Stimulated activated CD8-positive, alpha-beta memory T cell treated with anti-CD3 and anti-CD28 coated beads, Interleukin-7, amount 100 ng/mL, for 1 hour (primary cell): ENCODE measurements at places on chromosomes 4 and X.

DNA sequence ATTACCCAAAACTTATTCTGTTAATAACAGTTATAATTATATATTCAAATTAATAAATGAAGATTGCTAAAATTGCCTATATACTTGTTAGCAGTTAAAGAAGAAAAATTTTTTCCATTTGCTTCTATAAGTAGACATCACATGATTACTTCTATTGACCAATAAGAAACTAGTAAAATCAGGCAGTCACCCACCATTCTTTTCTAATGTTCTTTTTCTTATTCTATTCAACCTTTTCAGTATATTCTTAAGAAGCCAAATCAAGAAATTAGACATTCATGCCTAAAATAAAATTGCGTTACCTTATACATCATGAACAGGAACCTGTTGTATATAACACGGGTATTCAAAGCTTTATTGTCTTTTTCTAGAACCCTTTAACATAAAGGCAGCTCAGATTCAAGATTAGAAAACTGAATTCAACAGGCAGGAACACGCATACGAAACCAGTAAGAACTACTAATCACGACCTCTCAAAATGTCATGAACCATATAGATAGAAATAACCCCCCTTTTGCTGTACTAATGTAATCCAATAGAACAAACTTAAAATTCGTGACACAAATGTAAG lies 568.1 kb upstream of the DIPK2B start:
- DNase-seq: no peak

DNA sequence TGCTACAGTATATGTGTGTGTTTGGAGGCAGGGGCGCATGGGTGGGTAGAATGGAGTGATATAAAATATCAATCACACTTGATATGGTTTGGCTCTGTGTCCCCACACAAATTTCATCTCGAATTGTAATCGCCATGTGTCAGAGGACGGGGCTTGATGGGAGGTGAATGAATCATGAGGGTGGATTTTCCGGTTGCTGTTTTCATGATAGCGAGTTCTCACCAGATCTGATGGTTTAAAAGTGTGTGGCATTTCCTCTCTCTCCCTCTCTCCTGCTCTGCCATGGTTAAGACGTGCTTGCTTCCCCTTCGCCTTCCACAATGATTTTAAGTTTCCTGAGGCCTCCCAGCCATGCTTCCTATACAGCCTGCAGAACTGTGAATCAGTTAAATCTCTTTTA lies 14.8 kb downstream of the SOWAHB start:
- no peak for DNase-seq

- DNase-seq: no peak
Observed at GRCh38 chr4:53991821-53992220, 72.6 kb downstream of the CHIC2 start.

DNA sequence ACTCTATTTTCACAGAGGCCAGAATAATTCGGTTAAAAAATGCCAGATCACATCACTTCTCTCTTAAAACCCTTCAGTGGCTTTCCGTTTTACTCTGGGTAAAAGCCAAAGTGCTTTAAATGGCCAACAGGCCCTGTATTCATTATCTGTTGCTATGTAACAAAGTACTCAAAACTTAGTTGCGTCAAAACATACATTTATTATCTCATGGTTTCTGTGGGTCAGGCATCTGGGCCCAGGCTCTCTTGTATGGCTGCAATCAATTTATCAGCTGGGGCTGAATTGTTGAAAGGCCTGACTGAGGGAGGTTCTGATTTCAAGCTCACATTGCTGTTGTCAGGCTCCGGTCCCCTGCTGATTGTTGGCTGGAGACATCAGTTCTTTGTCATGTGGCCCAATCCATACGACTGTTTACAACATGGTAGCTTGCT lies 72.7 kb upstream of the H2AZ1 start:
- DNase-seq: no peak

DNA sequence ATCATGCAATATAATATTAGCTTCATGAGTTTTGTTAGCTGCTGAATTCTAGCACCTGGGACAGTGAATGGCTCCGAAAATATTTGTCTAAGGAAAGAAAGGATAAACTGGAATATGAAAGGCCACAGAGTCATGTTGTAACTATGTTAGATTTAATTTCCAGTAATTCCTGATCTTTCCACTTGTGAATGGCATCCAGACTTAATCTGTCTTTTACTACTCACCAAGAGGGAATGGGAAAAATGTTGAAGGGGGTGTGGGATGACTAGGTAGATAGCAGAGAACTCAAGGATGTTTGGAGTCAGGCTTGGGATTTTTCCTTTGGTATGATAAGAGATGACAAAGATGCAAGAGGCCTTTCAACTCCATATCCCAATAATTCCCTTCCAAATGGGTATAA lies 9.4 kb downstream of the ADH6 start:
- no peak for DNase-seq

DNA sequence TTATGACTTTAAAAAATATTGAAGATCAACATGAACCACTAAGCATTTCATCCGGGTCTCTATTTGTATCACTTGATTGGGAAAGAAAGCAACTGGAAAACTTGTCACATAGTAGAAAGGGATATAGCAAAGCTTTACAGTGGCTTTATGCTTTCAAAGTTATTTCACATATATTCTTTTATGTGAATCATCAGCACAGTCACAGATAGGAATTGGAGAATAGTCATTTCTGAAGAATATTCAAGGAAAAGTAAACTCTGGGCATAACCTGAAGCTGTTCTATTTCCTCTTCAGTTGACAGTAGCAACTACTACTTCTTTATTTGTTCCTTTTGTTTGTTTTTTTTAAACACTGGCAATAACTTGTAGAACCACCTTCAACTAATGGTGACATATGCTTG lies 50.5 kb downstream of the MND1 start:
- DNase-seq: no peak

GRCh38 chrX:95956745-95957144 lies 727.9 kb upstream of the DIAPH2 start:
- no peak for DNase-seq

- DNase-seq: no peak
Observed at GRCh38 chrX:50211510-50211909, 6.9 kb downstream of the CCNB3 start.

- no peak for DNase-seq
Observed at GRCh38 chr4:73673286-73673685, 53.0 kb upstream of the RASSF6 start.

DNA sequence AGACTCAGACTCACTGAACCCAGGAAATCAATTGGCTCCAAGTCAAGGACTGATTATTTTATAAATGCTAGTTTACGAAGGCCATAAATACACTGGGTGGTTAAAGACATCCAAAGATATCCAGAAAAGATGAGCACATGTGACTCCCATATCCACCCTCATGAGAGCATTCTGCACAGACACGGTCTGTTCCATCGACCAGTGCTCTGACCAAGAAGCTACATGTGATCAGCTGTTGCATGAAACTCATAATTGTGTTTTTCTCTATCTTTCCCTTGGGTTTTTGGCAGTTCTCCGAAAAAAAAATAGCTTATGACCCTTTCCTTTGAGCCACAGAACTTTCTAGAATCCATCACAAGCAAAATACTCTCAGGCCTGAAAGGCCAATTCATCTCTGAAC lies 2.7 kb upstream of the PIR start:
- no peak for DNase-seq

DNA sequence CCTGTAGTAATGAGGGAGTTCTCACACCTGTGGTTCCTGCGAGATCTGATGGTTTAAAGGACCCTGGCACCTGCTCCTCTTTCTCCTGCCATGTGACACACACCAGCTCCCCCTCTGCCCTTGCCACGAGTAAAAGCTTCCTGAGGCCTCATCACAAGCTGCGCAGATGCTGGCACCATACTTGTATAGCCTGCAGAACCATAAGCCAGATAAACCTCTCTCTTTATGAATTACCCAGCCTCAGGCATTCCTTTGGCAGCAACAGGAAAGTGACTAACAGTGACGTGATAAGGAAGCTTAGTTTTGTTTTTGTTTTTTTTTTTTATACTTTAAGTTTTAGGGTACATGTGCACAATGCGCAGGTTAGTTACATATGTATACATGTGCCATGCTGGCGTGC lies 130.9 kb downstream of the AFAP1 start:
- no peak for DNase-seq
